ENCODE measurements at places on chromosomes 2 and 18. TPM values are rescaled to one million over a fixed set of nuclear protein-coding genes. Genes with fewer than 3 reads are reported as not detected.

DNA sequence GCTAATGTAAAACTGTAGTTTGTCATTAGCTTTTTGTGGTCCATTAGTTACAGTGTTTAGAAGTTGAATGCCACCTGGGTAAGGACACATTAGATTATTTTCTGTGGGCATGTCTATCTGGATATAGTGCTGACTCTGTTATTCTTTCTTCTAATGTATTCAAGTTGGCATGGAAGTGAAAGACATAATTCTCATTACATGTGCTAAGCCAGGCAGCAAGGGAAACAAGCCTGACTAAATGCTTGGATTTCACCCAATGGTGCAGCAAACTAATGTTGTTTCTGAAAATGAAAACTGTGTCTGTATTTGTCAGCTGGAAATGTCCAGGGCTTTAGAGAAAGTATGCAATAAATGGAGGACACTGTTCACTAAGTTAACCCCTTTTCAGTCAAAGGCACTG, 100.7 kb downstream of the NUP35 start:
- DNase-seq = no peak

- no peak for DNase-seq
These were observed 644 bp upstream of the DYM start for GRCh38 chr18:49460976-49461601.

- peak; percentile 44 for DNase-seq
These were observed 104.7 kb downstream of the HNRNPLL start for GRCh38 chr2:38498045-38498481.

GRCh38 chr2:96881349-96882195, 11.7 kb upstream of the SEMA4C start:
- no peak for DNase-seq

GRCh38 chr2:60262178-60262577, 291.3 kb downstream of the BCL11A start:
- DNase-seq = no peak

The SIX3 gene
- not detected for total RNA-seq

The CHRNG gene
- total RNA-seq = not detected

Measured in left ventricle myocardium superior (tissue), 1 donor.